GF-D8 (cell line): ENCODE measurements at places on chromosomes 5 and 9.

DNA sequence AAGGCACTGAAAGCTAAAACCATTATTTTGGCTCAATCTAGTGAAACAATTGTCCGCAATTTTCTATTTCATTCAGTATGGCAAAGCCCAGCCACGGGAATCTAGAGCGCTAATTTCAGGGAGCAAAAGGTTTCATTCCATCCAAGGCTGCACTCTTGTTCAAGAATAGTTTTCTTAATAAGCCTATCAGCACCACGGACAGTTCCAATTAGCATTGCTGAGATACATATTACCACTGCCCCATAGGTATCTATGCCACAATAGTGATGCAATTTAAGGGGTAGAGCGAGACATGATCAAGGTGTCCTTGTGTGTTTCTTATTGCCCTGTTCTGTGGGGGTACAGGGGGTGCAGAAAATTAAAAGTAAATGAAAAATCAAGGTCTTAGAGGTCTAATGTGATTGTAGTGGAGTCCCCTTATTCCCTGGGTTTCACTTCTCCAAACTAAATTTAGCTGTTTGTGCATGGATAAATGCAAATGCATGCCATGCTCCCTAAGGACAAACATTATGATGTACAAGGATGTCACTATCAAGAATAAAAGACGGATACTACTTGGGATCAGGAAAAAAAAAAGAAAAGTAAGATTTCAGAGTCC, 45.5 kb downstream of the SPOCK1 start:
- no peak for DNase-seq

DNA sequence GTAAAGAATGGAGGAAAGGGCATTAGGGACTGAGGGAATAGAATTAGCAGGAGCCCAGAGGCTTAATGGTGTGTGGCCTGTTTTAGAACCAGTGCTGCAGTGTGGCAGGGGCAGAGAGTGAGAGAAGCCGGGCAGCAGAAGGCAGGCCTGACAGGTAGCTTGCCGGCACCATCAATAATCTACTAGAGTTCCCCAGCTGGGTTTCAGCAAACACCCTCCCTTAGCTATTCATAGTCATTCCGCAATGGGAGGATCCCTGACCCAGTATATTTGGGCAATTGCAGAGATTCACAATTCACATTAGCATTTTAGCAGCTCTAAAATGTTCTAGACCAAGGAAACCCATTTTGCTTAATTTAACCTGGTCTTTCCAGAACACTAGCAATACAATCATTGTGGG, 227.8 kb downstream of the ARRDC3 start:
- no peak for DNase-seq

- no peak for DNase-seq
Measured at GRCh38 chr5:15007646-15008045, 136.1 kb upstream of the ANKH start.

DNA sequence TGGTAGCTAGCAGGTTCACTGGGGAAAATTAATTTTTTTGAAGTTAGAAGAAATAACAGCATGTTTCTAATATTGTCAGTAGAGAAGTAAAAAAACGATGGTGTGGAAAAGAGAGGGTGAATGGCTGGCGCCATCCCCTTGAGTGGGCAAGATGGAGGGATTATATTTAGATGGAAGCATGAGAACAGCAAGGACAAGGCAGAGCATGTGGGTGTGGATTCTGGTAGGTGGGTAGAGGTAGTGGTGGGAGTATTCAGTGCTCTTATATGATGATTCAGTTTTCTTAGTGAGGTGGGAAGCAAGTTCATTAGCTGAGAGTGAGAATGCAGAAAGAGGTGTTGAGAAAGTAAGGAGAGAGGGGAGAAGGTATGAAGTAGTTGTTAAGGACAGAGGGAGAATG, 188.1 kb downstream of the GABRB2 start:
- no peak for DNase-seq

DNA sequence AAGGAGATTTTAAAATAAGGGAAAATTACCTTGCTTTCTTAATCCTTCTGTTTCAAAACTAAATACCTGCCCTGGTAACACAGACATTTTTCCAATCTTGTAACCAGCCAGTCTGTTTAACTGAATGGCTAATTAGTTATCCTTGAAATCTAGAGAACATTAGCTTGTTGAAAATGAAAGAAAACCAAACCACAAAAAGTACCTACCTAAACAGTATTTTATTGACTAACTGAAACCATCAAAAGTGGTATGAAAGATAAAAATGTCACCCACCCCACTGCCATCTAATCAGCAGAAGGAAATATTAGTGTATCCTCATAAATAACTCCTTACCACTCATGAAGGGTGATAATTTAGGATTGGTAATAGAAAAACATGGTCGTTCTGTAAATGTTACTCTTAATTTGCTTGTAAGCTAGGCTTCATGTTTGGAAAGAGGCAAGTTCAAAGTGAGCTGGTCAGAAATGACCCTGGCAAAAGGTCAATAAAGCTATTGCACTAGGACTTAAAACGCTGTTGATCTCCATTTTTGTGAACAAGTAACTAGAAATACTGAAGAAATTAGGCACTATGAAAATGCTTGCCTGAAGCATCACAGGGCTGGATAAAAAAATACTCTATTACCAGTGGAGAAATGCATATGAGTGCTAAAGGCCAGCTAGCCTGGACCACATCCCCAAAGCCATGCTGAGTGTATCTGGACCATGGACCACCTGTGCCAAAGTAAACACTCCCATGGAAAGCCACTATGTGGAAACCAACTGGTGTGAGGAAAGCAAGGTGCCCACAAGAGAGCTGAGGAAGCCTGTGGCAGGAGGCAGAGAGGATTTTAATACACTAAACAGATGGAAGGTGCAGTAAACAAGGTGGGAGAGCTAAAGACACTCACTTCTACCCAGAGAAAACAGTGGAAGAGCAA, 8.4 kb downstream of the SEMA5A start:
- no peak for DNase-seq

GRCh38 chr5:58241389-58241788, 218.5 kb downstream of the PLK2 start:
- DNase-seq = no peak

GRCh38 chr5:56185768-56186311, 47.3 kb downstream of the ANKRD55 start:
- DNase-seq = no peak

DNA sequence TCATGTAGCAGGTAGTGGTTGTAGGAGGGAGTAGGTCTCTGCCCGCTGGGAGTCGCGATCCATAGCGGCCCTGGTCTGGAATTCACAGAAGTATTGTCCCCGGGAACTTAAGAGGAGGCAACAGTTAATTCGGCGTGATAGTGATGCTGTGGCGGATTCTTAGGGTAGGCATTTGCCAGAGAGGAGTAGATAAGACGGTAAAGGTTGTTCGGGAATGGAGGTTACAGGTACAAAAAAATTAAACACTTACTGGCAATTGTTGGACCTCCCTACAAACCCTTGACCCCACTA, 679 bp downstream of the SMC5 start:
- no peak for DNase-seq

- no peak for DNase-seq
Measured at GRCh38 chr9:116416421-116416820, 262.8 kb downstream of the PAPPA start.

DNA sequence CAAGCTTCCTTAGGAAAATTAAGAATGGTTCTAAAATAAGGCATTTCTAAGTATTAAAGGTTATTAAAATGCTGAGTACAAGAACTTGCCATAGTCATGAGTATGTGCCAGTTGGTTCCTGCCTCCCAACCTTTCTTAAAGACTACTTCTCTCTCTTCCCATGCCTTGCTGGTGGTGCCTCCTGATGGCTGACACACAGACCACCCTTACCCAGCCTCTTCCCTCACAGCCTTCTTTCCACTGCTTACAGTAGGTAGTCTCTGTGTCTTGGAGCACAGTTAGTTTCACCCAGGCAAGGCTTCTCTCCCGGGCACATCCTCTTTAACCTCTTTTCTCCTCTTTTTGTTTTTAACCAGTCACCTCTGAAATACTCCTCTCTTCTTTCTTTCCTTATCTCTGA, 20.6 kb upstream of the GPR150 start:
- no peak for DNase-seq
